ENCODE measurements at places on chromosomes 7 and 10.

DNA sequence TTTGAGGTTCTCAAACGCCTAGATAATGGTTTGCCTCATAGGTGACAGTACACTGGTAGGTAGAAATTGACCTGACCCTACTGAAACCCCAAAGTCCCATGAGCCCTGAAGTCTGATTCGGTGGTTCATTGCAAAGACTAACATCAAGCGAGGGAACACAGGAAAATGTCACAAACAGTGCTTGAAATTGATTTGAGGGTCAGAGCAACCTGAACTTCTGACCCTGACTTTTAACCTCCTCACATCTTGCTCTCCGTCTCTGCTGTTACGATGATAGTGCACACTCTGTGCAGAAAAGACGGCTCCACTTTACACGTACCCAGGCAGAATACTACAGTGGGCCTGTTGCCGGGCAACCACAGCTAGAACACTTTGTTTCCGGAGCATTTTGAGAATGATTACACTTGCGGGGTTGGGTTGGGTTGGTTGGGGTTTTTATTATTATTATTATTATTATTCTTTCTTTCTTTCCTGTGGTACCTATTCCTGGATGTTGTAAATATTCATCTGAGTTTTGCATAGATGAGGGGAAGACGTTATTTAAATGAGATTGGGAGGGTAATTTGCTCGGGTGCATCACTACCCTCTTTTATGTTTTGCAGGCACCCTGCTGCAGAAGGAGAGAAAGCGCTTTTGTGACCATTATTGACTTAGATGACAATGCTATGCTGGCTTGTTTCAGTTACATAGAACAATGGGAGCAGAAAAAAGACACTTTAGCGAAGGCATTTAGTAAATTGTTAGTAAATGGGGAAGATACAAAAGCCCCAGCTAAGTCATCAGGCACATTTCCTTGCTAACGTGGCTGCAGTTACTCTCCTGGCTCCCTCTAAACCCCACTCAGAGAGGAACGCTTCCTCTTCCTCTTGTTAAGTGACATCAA is 438.1 kb upstream of the NRP1 start:
- no peak for DNase-seq

GRCh38 chr7:112267944-112268691 is 61.6 kb downstream of the ZNF277 start:
- no peak for DNase-seq

DNA sequence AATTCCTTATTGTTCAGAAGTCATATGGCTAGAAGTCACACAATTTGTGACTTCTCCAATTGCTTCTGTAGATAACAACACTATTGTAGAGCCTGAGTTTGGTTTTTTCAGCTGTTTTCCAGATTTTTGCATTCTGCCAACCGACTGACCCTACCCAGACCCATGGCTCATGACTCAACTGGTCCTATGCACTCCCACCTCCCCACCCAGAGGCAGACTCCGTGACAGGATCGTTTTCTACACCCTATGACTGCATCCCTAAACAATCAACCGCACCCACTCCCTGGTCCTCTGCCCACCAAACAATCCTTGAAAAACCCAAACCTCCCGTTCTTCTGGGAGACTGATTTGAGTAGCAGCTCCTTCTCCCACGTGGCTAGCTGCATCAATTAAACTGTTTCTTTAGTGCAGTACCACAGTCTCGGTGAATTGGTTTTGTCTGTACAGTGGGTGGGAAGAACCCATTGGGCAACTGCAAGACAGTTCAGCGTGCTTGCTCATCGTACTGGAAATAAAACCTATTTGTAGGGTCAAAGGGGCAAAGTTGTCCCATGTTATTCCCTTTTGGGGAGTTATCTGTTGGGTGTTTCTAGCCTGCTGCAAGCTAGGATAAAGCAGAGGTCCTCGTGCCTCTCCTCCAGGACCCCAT is 150.3 kb upstream of the FAM20C start:
- DNase-seq = no peak

DNA sequence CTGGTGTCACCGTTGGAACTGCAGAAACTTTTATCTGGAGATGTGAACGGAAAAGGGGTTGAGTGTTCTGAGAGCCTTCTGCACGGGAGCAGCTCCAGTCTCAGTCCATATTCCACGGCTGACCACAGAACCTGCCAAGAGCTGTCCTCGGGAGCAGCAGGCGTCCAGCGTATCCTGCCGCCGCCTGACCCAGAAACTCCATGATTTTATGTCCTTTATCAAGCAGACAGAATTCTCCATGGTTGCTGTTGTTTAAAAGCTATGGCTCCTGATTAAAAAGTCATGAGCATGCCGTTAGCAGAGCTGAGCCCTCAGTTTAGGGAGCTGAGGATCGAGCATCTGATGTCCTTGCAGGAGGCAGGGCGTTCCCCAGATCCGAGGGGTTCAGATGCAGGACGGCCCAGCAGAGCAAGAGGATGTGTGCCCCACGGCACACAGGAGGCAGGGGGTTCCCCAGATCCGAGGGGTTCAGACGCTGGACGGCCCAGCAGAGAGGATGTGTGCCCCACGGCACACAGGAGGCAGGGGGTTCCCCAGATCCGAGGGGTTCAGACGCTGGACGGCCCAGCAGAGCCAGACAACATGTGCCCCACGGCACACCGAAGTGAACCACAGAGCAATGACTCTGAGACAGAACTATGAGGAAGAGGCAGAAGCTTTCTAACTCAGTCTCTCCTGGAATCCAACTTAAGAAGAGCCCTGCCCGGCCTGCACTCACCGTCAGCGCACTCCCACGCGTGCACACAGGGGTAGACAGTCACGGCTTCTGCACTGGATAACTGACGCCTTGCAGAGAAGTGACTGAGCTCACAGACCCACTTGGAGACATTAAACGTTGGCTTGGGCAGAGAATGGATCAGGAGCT is 96.4 kb downstream of the WDR37 start:
- DNase-seq = no peak

GRCh38 chr10:99929360-99929759 is 80.4 kb downstream of the DNMBP start:
- DNase-seq = no peak

- DNase-seq = no peak
Observed at GRCh38 chr10:21417172-21417712, 108.2 kb downstream of the SKIDA1 start.

GRCh38 chr10:101655570-101655969 is 39.4 kb downstream of the FBXW4 start:
- DNase-seq = no peak

- no peak for DNase-seq
Observed at GRCh38 chr7:47215049-47215448, 366.9 kb downstream of the TNS3 start.

DNA sequence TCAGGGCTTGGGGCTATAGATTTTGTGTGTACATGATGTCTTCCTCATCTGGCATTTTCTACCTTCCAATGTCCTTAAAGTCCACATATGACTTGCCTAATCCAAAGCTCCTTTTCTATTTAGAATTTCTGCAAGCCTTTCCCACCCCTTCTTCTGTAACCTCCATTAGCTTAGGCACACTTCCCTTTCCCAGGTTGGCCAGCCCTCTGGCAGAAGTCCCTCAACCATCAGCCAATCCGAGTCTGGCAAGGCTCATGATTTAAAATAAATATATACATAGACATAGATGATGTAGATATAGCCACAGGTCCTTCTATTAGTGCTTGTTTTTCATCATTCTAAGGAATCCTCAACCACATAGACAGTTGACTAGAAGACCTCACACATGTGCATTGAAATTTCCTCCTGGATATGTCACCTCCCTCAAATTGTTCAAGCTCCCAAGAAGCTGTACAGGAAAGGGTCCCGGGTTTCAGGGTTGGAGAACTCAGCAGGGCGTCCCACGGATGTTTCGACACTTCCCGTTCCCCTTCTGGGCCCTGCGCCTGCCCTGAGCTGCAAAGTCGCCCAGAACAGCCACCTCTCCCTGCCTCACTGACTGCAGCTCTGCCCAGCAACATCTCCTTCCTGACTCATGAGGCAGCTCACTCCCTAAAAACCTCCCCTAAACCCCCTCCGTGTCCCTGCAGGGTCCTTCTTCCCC is 20.4 kb upstream of the PIK3AP1 start:
- no peak for DNase-seq

GRCh38 chr10:123703195-123703790 is 37.1 kb downstream of the GPR26 start:
- DNase-seq = no peak

DNA sequence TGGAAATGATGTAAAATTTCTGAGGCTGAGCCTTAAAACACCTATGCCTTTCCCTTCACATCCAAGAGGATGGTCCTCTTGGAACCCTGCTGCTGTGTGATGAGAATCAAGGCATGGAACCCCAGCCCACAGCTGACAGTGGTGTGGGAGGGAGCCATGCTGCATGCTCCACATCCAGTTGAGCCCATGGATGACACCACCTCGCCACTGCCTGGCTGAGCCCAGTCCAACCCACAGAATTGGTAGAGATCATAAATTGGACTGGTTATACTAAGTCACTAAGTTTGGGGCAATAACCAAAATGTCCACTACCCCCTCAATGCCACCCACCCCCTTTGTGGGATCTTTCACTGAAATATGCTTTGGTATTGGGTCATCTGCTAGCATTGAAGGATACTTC is 45.9 kb upstream of the C10orf90 start:
- DNase-seq = no peak

- DNase-seq = no peak
Observed at GRCh38 chr7:106462365-106462859, 177.6 kb upstream of the NAMPT start.

GRCh38 chr7:41817386-41817785 is 114.5 kb upstream of the INHBA start:
- no peak for DNase-seq

DNA sequence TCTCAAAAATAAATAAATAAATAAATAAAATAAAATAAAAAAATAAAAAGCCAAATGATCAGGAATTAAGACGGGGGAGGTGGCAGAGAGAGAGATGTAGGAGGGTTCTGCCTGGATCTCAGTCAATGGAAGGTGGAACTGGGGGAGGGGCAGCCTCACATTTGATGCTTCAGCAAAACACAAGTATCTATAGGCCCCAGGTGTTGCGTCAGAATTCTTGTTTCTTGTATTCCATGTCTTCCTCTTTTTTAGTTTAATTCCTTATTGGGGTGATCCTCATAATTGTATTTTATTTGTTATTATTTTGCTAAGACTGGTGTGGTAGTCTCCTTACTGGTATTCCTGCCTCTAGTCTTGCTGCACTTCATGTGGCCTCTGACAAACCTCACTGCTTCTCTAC is 41.4 kb upstream of the SMARCD3 start:
- DNase-seq = no peak

- no peak for DNase-seq
Observed at GRCh38 chr10:16292366-16292765, 144.4 kb upstream of the PTER start.

DNA sequence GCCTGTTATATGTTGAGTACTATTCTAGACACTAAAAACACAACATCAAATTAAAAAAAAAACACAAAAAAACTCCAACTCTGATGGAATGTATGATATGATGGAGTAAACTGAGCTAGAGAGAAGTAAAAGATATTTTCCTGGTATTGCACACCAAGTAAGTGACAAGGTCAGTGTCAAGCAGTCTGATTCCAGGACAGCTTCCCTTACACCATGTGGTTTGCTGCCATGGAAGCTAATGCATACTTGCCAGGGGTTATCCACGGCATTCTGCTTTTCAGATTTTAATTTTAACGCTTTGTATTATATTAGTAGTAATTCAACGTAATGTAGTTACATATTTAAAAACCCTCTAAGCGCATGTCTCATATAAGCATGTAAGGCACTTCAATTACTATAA is 48.4 kb downstream of the CACNA2D1 start:
- DNase-seq = no peak

GRCh38 chr7:16089191-16089590 is 332.1 kb downstream of the CRPPA start:
- DNase-seq = no peak

- no peak for DNase-seq
Observed at GRCh38 chr7:89002981-89003956, 207.7 kb upstream of the TEX47 start.

DNA sequence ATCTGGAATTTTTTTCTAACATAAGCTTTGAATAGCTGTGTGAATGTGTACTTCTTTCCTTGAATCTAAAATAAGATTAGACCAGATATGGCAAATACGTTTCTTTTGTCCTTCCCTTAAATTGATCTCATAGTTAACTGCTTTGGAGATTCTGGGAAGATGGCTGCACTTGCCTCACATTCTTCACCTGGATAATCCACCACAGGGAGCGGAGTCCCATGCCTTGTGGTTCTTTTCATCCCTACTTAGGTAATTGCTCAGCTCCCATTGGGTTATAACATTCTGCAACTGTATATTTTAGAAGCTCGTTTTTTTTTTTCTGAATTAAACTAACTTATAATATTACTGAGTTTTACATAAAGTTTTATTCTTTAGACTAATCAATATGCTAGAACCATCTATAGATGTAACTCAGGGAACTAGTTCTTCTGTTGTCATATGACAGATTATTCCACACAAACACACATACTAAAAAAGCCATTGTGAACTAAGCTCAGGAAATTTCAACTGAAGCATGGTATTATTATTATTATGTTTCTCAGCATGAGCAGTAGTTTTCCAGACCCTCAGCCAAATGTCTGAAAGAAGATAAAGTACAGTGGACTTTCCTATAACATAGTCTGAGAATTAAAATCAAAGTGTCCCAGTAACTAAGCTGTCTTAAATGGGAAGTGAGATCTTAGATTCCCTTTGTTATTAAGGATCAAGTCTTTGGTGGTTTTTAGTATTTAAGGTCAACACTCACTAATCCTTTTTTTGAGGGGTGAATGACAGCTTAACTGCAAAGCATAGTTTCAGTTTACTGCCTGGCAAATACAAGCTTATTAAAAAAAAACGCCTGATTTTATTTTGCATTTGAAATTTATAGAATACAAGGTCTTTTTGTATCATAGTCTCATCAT is 182.3 kb downstream of the PPP1R9A start:
- no peak for DNase-seq

- no peak for DNase-seq
Observed at GRCh38 chr7:27950123-27950522, 210.2 kb downstream of the TAX1BP1 start.

DNA sequence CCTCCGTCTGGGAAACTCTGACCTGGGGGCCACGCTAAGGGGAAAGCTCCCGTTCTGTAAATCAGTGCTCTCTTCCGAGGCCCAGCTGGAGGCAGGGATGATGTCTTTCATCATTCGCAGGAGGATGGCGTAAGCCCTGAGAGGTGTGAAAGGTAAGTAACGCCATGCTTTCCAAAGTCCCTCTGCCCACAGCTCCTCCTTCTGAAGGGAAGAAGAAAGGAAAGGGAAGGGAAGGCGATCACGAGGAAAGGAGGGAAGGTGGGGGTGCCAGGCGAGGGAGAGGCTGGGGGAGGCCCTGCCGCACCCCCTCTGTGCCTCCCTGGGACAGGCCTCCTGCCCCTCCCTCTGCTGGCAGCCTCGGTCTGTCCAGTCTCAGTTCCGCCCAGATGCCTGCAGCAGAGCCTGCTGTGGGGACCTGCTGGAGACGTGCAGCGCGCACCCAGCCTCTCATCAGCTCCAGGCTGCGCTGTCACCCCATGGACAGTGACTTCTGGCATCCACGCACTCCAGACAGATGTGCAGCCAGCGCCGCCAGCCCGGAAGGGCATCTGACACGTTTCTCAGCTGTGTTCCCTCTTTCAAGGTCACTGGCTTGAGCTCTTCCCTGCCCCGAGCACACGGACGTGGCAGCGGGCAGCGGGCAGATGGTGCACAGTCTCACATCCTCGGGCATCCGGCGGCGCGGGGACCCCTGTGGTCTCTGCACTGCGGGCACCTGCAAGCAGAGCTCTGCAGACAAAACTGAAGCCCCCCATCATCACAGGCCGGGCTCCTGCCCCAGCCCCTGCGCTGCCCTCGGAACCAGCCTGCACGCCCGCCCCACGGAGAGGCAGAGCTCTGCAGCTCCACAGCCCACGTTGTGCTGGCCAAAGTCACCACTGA is 60.6 kb downstream of the INSIG1 start:
- DNase-seq = no peak
